ENCODE measurements at places on chromosomes 13 and 19.

GRCh38 chr19:51168564-51169282, 26.6 kb downstream of the SIGLEC7 start:
- no peak for DNase-seq

- no peak for DNase-seq
These were observed 217.8 kb downstream of the LHFPL6 start for GRCh38 chr13:39385154-39385553.

DNA sequence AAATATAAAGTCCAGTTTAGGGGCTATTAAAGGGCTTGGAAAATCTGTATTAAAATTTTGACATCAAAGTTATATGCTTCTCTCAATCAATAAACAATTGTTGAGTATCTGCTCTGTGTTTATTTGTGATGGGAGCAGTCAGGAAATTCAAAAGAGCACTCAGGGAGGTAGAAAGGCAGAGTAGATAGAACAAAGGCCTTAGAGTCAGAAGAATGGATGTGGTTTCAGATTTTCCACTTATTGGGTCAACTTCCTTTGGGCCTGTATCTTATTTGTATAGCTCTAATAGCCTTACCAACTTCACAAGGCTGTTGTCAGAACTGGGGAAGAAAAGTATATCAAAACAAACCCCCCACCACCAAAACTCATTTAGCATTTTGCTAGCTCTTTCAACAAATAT, 302.6 kb downstream of the SPRY2 start:
- no peak for DNase-seq

DNA sequence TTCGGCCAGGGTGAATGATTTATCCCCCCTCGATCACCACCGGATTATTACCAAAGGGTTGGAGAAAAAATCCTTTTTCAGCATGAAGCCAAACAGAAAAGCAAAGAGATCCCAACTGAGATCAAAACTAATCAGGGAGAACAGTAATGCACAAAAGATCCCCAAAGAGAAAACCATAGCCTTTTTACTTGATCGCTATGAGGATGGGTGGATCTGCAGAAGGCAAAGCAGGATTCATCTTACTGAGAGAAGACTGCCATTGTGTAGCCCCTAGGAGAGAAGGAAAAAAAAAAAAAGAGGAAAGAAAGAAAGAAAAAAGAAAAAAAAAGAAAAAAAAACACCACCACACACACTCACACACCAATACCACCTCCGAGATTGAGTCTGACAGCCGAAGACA, at the start of gene FGF14:
FGF14 (minus strand) TSS at position 283 of the 400 bp plus-strand sequence.
- DNase-seq = no peak

DNA sequence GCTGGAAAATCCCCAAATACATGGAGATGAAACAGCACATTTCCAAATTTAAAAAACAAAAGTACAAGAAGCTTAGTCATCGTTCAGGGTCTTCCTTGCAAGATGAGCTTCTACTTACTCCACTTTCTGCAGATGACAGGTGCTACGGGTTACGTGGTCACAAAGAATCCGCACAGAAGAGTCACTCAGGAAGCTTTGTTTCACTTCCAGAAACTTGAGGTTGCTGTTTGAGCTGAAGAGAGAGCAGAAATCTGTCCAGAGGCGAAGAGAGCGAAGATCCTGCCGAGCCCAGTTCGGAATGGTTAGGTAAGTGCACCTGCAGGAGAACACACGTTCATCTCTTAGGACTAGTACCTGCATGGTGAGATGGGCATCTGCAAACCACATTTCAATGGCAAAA, 9.4 kb downstream of the NLRP7 start:
- no peak for DNase-seq

- DNase-seq = no peak
These were observed 120.9 kb downstream of the NUFIP1 start for GRCh38 chr13:44868397-44868796.

DNA sequence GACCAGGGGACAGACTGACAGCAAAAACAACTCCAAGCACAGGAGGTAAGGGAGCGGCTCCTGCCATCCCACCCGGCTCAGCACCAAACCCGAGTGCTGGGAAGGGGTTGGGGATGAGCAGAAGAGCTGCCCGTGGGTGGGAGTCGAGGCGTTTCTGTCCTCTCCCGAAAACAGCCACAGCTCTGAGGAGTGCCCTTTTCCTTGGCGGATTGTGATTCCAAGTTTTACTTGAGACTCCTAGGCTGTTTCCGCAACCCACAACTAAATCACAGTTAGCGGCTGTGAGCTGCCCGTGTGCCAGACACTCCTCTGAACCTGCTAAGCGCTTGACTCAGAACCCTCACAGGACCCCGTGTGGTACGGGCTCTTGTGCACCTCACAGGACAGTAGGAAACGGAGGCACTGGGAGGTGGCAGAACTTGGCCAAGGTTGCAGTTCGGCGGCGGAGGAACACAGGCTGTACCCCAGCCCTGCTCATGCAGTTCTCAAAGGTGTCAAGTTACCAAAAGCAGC, 21.4 kb downstream of the CFAP97D2 start:
- no peak for DNase-seq

All from anterior cingulate cortex (tissue), 58 donors.